ENCODE measurements at places on chromosomes 5 and 9.

- DNase-seq, result no peak
Observed at GRCh38 chr9:7163932-7164331, 406.2 kb downstream of the KDM4C start.

DNA sequence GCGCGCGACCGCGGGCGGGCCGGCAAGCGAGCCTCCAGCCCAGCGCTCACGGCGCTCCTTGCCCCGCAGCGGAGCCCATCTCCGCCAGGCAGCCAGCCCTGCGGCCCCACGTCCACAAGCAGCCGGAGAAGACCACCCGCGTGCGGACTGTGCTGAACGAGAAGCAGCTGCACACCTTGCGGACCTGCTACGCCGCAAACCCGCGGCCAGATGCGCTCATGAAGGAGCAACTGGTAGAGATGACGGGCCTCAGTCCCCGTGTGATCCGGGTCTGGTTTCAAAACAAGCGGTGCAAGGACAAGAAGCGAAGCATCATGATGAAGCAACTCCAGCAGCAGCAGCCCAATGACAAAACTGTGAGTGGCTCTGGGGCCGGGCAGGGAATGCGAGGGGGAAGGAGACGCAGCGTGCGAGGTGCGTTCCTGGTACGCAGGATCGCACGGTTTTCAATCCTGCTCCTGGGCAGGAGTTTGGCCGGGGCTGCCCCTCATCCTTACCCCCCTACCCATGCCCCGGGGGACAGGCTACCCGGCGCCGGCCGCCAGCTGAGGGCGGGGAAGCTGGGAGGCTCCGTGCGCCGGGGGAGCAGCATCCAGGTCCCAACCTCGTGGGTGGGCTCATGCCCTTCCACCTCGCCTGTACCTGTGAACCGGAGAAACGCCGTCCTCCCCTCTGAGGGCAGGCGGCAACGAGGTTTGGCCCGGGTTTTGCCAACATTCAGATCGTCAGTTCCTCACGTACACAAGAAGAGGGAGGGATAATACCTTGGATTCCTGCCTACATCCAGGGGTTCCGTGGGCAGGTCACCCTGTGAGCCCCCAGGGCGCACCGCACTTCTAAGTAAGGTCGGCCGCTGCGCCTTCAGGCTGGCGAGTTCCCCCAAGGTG, 6.6 kb downstream of the ISL1 start:
- no peak for DNase-seq

GRCh38 chr9:77957652-77958051, 74.0 kb downstream of the GNAQ start:
- no peak for DNase-seq

- no peak for DNase-seq
Observed at GRCh38 chr9:122821278-122821943, 7.0 kb downstream of the PDCL start.

- DNase-seq, result no peak
Observed at GRCh38 chr9:135776893-135777622, 75.1 kb downstream of the KCNT1 start.

GRCh38 chr9:37801959-37802711, 1.5 kb downstream of the DCAF10 start:
- no peak for DNase-seq

- no peak for DNase-seq
Observed at GRCh38 chr5:79526493-79526892, 12.6 kb upstream of the HOMER1 start.

DNA sequence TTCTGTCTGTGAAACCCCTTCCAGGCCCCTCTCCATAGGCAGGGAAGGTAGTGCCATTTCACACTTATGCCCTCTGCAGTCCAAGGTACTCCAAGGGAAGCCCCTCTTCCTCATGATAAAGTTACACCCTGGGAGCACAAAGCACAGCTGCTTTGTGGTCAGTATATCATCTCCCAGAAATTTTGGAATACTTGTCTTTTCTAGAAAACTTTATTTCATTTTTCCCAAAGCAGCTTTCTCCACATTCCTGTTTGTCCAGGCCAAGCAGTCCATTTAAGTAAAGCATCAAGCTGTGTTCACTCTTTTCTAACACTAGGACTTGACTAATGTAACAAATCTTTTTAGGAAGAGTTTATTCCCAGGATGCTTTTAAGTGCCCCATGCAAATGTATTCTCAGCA, 371.8 kb upstream of the RGMB start:
- no peak for DNase-seq

DNA sequence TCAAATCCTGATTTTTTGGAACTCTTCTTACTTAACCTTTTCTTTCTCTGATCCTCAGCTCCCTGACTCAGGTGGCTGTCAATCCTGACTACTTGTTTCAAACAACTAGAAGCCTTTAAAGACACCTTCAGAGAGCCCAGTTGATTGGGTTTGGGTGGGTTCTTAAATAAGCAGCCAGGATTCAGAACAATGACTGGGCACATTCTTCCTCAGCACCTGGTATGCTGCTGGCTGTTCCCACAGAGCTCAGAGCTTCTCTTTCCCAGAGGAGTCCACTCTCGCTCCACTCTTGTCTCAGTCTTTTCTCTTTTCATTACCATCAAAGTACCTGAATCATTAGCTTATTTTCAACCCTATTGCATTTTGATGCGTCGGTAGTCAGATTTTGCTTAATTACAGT, 22.5 kb downstream of the PCSK5 start:
- DNase-seq, result no peak

DNA sequence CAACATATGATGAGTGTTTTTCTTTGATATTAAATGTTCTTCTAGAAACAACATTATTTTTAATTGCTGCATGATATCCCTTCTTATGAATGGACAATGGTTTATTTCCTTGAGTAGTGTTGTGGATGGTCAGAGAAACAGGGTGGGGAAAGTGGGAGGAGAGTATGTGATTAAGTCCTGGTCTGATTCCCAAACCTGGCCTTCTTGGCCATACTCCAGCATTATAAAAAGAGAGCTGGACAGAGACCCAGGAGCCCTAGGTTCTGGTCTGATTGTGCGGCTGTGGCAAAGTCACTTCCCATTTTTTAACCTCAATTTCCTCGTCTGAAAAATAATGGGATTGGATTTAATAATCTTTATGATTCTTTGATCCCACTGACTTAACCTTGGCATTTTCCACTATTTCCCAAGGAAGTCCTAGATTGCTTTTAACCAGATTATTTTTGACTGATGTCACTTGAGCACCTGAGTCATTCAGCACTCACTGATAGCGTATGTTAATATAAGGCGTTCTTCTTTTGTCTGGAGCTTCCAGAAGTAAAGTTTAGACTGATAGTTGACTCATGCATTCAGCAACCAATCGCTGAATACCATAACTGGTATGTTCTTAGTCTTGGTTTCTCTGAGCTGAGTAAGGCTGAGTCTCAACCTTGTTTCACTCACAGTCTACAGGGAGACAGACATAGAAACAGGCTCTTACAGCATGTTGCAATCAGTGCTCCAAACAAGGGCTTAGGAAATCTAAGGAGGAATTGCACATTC, 26.2 kb downstream of the OSMR start:
- no peak for DNase-seq

DNA sequence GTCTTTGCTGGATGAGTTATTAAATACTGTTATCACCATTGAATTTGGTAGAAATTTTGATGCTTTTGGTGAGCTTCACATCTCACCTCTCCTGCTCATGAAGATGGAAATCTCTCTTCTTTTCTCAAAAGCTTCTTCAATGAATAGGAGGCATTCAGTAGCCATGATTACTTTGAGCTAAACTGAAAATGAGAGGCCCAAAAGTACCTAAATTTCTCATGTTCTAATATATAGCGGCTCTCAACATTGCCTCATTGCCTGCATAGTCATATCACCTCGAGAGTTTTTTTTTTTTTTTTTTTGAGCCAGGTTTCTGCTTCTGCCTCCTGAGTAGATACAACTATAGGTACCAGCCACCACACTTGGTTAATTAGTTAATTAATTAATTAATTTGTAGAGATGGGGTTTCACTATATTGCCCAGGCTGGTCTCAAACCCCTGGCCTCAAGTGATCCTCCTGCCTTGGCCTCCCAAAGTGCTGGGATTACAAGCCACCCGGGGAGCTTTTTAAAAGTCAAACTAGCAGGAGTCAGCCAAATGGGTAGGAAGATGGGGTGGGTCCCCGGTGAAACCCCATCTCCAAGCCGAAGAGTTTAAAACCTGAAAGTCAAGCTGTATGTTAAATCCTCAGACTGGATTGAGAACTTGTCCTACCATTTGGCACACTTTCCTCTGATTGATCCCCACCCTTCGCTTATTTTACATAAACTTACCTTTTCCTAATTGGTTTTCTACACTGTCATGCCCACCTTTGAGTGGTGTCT, 169.0 kb downstream of the DOCK2 start:
- no peak for DNase-seq

- no peak for DNase-seq
Observed at GRCh38 chr5:112649882-112650281, 87.8 kb upstream of the APC start.

DNA sequence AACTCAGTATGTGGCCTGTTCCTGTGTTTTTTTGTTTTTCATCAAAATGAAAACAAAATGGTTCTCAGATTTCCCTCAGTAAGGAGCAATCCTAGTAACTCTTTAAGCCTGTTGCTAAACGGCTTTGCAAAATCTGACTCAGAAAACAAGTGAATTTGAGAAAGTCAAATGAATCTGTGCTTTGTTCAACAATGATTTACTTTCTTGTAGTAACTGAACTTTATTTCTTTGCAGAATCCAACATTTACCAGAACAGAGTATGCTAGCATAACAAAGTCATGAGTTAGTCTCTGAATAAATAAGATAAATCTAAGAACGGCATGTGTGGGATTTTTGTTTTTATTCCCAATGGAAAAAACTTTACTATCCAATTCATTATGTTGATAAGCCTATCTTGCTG, 93.8 kb downstream of the OXCT1 start:
- no peak for DNase-seq

DNA sequence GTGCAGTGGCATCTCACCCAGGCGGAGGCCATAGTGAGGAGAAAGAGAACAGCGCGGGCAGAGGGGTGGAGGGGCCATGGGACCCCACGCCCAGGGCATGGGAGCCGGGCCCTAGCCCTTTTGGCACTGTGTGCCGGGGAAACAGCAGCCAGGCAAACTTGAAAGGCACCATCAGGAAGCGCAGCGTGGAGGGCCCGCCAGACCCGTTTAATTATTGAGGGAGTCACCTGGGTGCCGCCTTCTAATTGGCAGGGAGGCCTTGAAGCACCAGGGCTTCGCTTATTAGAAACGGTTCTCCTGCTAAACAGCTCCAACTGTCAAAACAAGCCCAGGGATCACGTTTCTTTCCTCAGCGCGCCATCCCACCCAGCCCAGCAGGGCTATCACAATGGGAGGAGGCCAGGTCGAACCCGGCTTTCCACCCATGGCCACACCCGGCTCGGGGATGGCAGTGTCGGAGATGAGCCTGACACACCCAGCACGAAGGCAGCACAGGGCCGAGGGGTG, 104.6 kb upstream of the SARDH start:
- no peak for DNase-seq

DNA sequence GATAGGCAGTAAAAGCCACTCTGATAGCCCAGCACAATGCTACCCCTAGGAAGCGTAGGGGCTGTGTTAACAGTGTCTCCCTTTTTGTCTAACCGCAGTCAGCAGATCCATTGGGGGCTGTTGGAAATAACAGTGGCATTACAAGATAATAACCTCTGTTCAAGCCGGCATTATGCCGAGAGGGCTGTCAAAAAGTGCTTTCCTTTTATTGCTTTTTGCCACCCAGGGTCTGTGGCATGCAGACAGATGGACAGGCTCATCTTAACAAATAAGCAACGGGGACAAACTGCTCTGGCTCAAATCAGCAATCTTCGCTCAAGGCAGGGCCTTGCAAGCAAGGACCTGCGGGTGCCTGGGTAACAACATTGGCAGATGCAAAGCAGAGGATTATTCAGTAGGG, 123.3 kb downstream of the TLR4 start:
- DNase-seq, result no peak

- DNase-seq, result no peak
Observed at GRCh38 chr5:82971901-82972300, 105.3 kb downstream of the TMEM167A start.

DNA sequence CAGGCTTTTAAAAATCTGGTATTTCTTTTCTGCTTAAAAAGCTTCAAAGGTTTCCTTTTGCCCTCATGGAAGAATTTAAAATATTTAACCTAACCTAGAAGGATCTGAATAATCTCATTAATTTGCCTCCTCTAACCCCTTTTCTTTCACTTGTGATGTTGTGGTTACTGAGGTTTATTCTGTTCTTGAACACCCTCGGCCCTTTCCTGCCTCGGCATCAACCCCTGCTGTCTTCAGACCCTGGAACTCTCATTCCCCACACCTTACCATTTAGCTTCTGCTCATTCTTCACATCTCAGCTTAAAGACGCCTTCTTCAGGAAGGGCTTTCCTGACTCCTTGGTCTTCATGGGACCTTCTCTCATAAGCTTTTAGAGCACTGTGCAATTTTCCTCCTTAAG, 131.4 kb upstream of the MAN2A1 start:
- DNase-seq, result no peak

DNA sequence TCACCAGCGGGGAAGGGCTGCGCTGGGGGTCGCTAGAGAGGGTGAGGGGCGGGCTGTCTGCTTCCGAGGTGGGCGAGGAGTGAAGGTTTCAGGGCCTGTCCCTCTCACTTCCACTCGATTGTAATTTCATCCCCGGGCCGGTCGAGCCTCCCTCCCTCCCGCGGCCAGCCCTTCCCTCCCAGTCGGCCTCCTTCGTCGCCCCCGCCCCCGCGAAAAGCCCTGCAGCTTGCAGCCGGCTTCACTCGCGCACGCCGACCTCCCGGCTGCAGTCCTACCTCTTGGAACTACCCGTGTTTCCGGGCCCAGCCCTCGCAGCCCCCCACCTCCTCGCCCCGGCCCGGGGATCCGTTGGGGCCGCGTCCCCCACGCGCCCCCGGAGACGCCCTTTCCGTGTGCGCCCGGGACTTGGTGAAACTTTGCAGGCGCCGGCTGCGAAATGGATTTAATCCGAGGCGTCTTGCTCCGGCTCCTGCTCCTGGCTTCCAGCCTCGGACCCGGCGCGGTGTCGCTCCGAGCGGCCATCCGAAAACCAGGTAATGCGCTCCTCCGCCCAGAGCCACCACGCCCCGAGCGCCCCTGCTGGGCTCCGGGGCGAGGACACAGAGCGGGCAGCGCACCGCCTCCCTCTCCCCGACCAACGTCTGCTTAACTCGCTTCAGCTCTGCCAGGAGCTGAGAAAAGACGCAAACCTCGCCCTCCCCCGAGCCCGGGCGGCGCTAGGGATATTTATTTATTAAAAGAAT, at the start of gene EGFLAM:
EGFLAM (plus strand) TSS at position 241 of the 743 bp plus-strand sequence; CDS start at position 437, 196 bp downstream.
- DNase-seq, result no peak

DNA sequence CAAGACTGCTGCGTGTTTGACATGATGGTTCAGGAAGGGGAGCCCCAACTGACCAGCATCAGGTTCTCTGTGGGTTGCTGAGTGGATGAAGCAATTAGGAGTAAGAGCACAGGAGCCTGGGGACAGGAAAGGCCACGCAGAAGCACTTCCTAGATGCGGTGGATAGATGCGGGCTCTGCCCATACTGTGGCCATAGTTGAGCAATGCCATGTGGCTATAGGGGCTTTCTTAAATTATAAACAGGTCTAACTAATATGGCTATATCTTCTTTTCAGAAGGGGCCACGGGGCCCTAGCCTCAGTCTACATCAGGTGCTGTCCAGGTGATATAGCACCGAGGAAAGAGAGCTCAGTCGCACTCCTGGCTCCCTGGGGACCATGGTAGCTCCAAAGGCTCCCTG, 198.6 kb downstream of the GADD45G start:
- no peak for DNase-seq

- no peak for DNase-seq
Observed at GRCh38 chr5:39759701-39760100, 334.9 kb upstream of the DAB2 start.

GRCh38 chr5:3364941-3365340, 230.7 kb upstream of the IRX1 start:
- DNase-seq, result no peak

GRCh38 chr5:140785905-140786686, at the start of gene PCDHA1:
Gene PCDHA1, plus strand, starts transcription at chr5:140786140.
- DNase-seq, result no peak

GRCh38 chr5:14748180-14748900, 83.8 kb downstream of the OTULIN start:
- no peak for DNase-seq

Data from natural killer cell treated with Interleukin-12 subunit alpha and Interleukin-12 subunit beta and Interleukin-15 and Interleukin-18, amount 100 ng/mL, for 72 hours (primary cell).